M059J (cell line): ENCODE measurements at places on chromosomes 7 and 10. TPM values are rescaled to one million over a fixed set of nuclear protein-coding genes. Genes with fewer than 3 reads are reported as not detected.

GJD4 gene
- not detected in 2 replicates for total RNA-seq

GHRHR gene
- not detected in 2 replicates for total RNA-seq

COL28A1 gene
- total RNA-seq = not detected in 2 replicates

UCN3 gene
- total RNA-seq = not detected in 2 replicates

DNA sequence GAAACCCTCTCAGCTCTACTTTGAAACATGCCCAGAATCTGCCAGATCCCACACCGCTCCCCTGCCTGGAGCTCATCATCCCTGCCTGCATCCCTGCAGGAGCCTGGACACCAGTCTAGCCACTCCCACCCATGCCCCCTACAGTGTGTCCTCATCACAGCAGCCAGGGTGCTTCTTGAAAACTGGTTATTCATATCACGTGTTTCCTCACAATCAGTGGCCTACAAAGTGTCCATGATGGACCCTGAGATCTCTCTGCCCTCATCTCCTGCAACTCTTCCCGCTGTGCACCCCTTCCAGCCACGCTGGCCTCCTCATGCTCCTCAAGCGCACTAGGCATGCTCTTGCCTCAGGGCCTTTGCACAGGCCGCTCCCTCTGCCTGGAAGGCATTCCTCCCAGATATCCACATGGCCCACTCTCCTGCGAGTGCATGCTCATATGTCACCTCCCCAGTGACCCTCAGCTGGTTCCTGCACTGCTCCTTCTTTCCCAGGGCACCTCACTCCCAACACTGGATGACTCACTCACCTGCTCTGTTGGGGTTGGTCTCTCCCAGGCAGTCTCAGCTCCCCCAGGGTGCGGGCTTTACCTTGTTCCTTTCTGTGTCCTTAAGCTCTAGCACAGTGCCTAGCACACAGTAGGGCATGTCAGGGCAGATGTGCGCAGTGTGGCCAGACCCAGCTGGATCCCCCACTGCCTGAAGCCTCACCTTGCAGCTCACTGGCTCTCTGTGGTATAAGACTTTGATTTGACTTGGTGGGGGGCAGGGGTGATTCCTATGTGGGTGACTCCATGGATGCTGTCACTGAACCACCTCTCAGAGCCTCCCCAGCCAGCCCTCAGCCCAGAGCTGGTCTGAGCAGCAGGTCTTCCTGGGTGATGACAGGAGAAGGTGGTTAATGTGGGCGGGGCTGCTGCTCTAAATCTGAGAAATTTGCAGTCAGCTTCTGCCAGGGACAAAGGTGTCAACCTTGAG, 37.3 kb downstream of the CDH23 start:
- DNase-seq = no peak

GRCh38 chr7:108203537-108203936, 73.4 kb upstream of the LAMB4 start:
- no peak for DNase-seq

- DNase-seq = no peak
Measured at GRCh38 chr10:72487521-72487920, 132.8 kb upstream of the DNAJB12 start.

- DNase-seq = no peak
Measured at GRCh38 chr7:19610194-19610943, 98.5 kb downstream of the POLR1F start.

DNA sequence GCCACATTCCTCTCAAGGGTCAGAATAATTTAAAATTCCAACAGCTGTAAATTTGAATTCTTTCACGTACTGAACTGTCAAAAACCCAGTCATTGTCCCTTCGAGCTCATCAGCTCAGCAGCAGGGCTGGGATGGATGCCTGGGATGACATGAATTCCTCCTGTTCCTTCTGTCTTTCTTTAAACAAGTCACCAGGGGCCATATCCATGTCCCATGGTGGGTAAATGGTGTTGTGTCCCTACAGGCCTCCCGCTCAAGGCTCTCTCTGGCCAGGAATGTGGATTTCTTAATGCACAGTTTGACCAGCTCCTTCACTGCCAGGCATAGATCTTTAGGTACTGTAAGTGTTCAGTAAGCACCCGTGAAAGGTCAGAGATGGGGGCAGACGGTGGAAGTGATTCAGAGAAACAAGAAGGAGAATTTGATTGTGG, 13.8 kb upstream of the TECPR1 start:
- peak; percentile 79 for DNase-seq

DNA sequence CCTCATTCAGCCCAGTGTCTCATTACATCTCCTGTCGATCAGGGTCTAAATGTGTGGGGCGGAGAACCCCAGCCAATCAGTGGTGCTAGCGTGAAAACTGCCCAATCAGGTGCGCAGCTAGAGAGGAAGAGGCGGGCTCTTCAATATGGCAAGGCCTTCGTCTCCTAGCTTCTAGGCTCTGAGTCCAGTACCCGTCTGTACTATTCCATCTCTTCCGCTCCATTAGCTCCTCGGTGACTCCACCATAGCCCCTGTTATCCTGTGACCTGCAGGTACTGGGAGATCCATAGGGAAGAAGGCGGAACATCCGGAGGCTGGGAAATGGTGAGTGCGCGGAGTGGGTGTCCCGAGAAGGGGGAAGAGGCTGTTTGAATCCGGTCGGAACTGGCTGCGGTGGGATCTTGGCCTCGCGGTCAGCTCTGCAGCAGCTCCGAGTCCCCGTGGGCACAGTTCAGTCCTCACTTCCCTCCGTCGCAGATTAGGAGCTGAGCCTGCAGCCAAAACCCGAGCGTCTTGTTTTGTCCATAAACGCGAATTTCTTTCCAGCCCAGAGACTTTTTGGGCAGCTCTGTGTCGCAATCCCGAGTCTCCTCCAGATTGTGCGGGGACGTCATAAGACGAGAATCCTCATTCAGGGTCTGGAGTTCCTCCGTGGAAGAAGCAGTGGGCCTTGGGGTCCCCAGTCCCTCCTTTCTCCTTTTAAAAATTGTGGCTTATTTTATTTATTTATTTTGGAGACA, at the start of gene ZNF727:
ZNF727 (plus strand) TSS at position 134 of the 740 bp plus-strand sequence; CDS start at position 322, 188 bp downstream.
- no peak for DNase-seq

GRCh38 chr10:121313119-121313875, 284.9 kb downstream of the FGFR2 start:
- no peak for DNase-seq

DNA sequence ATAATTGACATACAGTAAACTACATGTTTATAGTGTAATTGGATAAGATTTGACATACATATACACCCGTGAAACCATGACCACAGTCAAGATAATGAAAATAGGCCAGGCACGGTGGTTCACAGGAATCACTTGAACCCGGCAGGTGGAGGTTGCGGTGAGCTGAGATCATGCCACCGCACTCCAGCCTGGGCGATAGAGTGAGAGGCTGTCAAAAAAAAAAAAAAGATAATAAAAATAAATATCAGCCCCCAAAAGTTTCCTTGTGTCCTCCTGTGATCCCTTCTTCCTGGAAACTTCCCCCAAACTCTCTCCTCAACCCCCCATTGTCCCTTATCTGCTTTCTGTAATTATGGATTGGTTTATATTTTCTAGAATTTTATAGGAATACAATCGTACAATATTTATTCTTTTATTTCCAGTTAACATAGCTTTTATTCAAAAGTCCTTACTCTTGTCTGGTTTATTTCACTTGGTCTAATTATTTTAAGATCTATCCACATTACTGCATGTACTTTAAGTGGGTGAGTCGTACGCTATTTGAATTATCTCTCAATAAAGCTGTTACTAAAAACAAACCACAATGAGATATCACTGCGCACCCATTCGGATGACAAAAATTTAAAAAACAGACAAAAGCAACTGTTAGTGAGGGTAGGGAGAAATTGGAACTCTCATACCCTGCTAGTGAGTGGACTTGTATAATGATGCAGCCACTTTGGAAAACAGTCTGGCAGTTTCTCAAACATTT, 30.1 kb upstream of the TNPO3 start:
- DNase-seq = peak; percentile 22

GRCh38 chr7:100521076-100521475, 17.9 kb upstream of the AGFG2 start:
- no peak for DNase-seq

- no peak for DNase-seq
Measured at GRCh38 chr7:98414205-98414900, 13.5 kb upstream of the BAIAP2L1 start.
